ENCODE measurements at places on chromosomes 6 and 20.

DNA sequence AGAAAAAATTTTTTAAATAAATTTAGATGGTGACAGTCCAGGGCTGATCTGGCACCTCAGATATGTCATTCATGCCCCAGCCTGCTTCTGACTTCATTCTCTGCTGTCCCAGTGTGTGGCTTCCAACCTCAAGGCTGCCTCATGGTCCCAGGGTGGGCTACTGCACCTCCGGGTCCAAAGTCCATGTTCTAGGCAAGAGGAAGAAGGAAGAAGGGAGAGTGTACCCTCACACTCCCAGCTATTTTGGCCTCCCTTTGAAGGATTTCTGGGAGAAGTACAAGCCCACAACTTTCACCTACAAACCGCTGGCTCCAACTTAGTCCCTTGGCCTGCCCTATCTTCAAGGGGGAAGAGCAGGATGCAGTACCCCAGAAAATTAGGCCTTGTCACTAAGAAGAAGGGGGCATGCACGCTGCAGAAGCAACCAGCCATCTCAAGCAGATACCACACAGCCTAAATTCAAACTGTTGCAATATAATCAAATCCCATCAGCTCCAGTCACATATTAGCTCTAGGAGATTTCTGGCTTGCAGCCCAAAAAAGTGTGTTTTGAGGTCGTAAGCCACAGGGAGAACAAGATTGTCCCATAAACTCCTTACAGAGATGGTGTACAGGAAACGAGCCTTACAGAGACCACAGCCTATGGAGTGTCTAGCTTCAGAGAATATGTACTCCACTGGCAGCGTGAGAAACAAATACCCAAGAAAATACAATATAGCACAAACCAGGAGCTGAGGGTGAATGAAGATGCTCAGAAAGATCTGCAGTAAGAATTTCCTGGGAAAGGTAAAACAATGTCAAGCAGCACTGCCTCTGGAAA is 906 bp upstream of the BTN3A2 start:
- DNase-seq = no peak

GRCh38 chr6:37686111-37686510 is 11.6 kb downstream of the MDGA1 start:
- DNase-seq = no peak

DNA sequence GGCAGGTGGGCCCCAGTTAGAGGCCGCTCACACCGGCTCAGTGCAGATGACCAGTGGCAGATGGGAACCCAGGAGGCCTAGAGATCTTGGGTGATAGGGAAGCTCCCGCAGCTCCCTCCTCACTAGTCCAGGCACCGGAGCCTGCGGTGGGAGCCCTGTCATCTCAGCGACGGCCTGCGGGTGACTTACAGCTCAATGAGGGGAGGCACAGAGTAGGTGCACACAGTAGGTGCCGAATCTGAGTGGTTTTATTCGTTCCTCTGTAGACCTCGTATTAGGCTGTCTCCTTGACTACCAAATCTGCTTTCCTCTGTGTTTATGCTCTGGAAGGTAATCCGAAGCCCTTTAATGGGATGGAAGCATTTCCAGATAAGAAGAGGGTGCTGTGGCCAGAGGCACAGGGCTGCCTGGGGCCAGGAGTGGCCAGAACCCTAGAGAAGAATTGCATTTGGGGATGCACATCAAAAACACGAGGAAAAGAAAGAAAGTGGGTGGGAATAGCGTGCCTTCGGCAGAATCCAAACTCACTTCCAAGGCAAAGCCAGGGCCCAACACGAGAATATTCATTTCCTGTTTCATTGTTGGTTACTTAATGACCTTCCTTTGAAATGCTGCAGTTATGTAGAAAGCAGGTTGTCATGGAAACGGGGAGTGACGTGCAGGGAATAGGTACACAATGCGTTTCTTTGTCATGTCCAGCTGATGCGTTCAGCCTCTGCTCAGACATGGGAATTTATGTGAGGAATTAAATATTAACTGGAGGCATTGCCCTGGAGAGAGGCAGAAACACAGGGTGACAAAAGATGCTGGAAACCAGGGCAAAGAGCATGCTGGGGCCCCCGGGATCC is 24.7 kb downstream of the MYT1 start:
- DNase-seq = no peak

GRCh38 chr6:72984981-72985665 is 240.2 kb downstream of the KHDC1L start:
- no peak for DNase-seq

GRCh38 chr20:62615750-62616251 is 26.5 kb upstream of the SLCO4A1 start:
- DNase-seq = no peak

- DNase-seq = no peak
Observed at GRCh38 chr6:71248878-71249544, 39.6 kb upstream of the OGFRL1 start.

GRCh38 chr20:34921436-34921835 is 34.2 kb downstream of the GSS start:
- DNase-seq = no peak

GRCh38 chr20:7346562-7346961 is 579.1 kb downstream of the BMP2 start:
- DNase-seq = no peak

DNA sequence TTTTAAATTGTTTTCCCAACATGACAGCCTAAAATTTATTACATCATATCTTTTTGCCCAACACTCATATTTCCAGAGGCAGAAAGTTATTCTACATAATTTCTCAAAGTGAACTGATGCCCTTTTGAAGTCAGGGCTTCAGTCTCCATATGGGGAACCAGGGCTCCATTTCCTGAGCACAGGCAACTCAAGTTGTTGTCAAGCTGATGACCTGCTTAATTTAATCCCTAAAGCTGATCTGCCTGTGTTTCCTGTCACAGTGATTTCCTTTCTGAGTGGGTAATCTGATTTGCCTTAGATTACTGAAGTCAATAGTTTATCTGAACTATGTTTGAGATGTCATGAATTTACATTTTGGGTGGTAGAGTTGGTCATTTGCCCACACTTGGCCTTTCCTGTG is 932.1 kb upstream of the MANEA start:
- DNase-seq = no peak

DNA sequence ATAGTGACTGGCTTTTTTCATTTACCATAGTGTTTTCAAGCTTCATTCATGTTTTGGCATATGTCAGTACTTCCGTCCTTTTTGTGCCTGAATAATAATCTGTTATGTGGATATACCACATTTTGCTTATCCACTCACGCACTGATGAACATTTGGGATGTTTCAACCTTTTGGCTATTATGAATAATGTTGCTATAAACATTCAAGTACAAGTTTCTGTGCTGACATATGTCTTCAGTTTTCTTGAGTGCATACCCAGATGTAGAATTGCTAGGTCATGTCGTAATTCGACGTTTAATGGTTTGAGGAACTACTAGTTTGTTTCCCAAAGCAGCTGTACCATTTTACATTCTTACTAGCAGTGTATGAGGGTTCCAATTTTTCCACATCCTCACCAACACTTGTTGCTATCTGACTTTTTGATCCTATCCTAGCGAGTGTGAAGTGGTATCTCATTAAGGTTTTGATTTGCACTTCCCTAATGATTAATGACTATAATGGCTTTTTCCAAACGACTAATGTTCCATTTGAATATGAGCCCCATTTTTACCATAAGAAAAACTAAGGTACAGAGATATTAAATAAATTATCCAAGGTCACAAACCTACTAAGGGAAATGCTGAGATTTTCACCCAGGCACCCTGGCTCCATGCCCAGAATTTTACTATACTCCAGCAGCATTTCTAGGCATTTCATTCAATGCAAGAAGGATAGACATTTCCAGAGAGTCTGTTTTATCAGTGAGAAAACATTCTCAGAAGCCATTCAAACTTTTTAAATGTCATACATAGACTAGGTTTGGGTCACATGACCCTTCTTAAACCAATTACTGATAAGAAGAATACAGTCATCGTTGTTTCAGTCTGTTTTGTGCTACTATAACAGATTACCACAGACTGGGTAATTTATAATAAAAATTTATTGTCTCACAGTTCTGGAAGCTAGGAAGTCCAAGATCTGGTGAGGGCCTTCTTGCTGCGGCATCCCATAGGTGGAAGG is 71.1 kb upstream of the RUNX2 start:
- no peak for DNase-seq

DNA sequence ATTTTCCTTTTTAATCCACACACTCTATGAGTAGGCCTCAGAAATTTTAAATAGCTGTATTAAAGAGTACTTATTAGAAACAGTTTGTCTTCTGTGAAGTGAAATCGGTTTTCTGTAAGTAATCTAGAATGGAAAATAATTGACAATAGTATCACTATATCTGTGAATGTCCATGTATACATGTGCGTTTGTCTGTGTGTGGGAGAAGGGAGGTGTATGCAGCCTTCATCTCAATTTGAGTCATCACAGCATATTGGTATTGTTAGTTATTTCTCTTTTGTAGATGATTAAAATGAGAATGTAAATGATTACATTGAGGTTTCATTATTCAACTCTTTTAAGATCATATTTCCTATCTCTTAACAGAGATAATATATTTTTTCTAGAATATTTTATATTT is 206.0 kb downstream of the EYS start:
- DNase-seq = no peak

DNA sequence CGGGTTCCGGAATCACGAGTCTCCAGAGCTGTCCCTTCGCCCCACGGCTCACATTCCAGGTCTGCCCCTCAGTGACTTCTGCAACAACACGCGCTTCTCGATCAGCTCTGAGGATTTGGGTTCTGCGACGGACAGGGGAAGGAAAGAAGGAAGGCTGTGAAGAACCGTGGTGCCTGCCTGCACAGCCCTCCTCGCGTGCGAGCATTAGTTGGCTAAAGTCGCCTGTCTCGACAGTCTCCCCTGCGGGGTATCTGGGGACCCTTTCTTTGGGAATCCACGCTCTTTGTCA is 23.1 kb downstream of the VPS52 start:
- DNase-seq = no peak

DNA sequence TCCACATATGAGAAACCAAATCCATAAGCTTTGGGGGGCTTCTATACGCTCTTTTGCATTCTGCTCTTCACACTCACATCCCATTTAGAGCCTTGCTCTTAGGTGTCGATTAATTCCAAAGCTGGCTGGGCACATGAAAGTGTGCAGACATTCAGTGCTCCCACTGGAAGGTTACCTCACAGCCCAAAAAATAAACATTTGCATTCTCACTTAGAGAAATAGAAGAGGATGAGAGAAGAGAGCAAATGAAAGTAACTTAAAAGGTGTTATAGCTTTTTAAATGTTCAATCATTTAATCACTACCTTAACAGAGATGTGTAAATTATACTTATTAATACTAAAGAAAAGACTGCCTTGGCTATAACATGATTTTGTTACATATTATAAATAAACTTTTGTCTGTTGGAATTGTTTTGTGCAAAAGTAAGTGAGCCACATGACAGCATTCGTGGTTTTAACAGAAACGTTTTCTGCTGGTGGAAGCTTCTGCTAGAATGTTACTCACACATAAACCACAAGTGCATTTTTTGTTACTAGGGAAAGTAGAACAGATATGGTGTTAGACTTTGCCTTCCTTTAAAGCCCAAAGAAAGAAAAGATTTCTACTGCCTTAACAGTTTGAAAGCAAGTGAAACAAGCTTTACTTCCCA is 116.7 kb downstream of the SIM1 start:
- no peak for DNase-seq

DNA sequence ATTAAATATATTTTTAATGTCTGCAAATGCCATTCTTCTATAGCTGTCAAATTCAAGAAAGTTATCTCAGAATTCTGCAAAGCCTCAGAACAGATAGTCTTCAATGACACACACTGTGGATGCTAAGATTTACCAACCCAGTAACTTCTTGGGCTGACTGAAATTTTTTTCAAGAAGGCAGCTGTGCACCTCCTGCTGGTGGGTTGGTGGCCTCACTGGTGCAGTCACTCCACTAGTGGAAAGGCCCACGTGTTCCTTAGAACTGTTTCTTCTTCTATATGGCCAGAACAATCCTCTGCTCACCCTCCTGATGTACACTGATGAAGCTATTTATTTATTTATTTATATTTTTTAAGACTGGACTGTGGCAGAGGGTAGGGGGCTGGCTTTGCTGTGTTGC is 28.1 kb upstream of the MTCL3 start:
- no peak for DNase-seq

DNA sequence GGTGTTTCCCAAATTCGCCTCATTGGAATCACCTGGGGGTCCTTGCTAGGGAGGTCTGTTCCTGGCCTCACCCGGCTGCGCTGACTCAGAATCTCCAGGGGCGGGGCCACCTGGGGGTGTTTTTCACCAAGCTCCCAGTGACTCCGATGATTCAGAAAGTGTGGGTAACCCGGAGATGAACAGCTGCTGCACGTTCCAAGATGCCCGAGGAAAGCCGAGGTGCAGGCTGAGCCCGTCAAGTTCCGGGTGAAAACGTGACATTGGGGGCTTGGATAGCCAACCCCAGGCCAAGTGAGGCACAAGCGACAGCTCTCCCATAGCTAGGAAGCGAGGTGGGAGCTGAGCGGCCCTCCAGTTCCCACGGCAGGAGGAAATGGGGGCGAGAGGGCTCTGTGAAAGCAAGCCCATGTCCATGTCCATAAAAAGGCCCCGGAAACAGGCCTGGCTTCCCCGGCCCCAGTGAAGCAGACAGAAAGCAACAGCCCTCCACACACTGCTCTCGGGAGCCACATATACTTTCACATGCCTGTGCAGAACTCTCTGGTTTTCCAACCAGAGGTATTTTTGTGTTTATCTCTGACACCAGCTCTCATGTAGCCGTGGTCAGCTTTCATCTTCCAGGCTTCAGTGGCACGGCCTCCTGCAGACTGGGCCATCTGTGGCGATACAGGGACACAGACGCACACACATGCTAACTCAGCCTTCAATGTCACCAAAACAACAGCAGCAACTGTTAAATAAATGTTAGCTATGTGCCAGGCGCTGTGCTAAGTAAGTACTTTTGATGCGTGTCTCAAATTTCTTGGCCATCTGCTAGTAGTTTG is 90.7 kb upstream of the CCDC28A start:
- DNase-seq = no peak

GRCh38 chr6:132648356-132648755 is 10.6 kb downstream of the TAAR1 start:
- DNase-seq = no peak

DNA sequence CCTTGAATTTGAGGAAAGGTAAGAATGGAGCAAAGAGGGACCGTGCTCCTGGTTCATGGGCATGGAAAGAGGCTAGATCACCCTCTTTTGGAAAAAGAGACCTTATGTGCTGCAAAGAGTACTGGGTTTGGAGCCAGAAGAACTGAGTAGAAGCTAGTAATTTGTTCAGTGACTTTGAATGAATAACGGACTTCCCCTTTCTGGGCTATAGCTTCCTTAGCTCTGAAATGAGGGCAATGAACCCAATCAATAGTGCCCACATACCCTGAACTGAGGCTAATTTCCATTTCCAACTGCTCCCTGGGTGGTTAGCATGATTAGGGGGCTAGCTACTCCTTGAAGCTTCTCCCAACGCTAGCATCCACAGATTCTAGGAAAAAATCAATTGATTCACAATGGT is 121.4 kb downstream of the UNC5CL start:
- no peak for DNase-seq

DNA sequence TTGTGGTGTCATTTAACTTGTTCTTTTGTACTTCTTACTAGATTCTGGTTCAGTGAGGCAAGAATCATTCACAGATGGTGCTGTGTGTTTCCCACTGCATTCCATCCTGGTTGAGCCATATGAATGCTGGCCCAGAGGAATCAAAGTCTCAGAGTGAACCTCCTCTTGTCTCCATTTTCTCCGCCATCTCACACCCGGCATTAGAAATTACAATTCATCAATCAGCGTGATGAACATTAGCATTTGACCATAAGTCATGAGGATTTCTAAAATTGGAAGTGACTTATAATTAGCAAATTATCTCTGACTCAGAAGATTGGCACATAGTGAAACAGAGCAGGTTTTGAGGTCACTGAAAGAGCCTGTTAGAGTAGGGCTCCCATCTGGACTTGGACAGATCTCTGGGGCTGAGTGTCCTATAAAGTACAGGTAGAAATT is 25.2 kb downstream of the TNFAIP3 start:
- no peak for DNase-seq

Data from activated CD4-positive, alpha-beta T cell treated with anti-CD3 and anti-CD28 coated beads for 1 hour (primary cell).